ENCODE measurements at places on chromosomes 11 and 22. TPM values are rescaled to one million over a fixed set of nuclear protein-coding genes. Genes with fewer than 3 reads are reported as not detected.

Gene KRTAP5-2
- total RNA-seq: not detected

Gene SPDYC
- total RNA-seq: not detected

Gene CCDC90B
- total RNA-seq: 35.6 TPM

Gene MYEOV
- total RNA-seq: not detected

Gene OR56A1
- under 0.01 TPM for total RNA-seq

Gene ARAP1
- total RNA-seq: 59.8 TPM

Gene NCR3LG1
- total RNA-seq: 0.42 TPM

Gene IRAG1
- total RNA-seq: 4.4 TPM

Gene SULT4A1
- total RNA-seq: 0.37 TPM

Gene SHANK3
- total RNA-seq: 5.1 TPM

Gene CD81
- 76.9 TPM for total RNA-seq

Gene APBB1
- 8.6 TPM for total RNA-seq

Gene ABCC8
- not detected for total RNA-seq

Data from liver (tissue), 10 donors.